Naive thymus-derived CD8-positive, alpha-beta T cell (primary cell): ENCODE measurements at places on chromosomes 4 and X. TPM values are rescaled to one million over a fixed set of nuclear protein-coding genes. Genes with fewer than 3 reads are reported as not detected.

DNA sequence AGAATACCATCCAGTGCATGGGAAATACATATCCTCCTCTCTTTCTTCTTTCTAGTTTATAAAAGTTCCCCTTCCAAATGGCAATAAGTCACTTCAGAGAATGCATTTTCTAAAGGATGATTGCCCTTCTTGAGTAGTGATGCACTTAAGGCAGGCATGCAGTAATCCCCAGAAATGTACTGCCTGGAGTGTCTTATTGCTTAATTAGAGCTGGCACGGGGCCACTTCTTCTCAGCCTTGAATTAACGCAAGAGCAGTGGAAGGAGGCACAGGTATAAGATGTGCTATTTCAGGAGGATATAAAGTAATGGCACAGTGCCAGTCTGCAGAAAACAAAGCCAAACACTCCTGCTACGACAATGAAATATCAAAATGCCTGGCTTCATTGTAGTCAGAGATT lies 371.4 kb upstream of the FAM241A start:
- no peaks in the 10 kb centered on the region for H3K27me3 ChIP-seq
- no peaks in the 10 kb centered on the region for H3K4me1 ChIP-seq
- H3K36me3 ChIP-seq = no peaks in the 10 kb centered on the region
- H3K27ac ChIP-seq = no peak overlapping the region
- DNase-seq = no peak
- H3K4me3 ChIP-seq = no peak overlapping the region

- H3K27ac ChIP-seq = no peak overlapping the region
- DNase-seq = no peak
- H3K27me3 ChIP-seq = no peaks in the 10 kb centered on the region
- H3K4me1 ChIP-seq = no peaks in the 10 kb centered on the region
These were observed 113.9 kb upstream of the EOLA2 start for GRCh38 chrX:150052226-150052625.

- no peak for DNase-seq
- no peaks in the 10 kb centered on the region for H3K27me3 ChIP-seq
- no peak overlapping the region for H3K27ac ChIP-seq
- H3K36me3 ChIP-seq = peaks cover 21% of the 10 kb centered on the region
- no peak overlapping the region for H3K4me3 ChIP-seq
These were observed 145.7 kb upstream of the NUDT6 start for GRCh38 chr4:123068081-123068480.

DNA sequence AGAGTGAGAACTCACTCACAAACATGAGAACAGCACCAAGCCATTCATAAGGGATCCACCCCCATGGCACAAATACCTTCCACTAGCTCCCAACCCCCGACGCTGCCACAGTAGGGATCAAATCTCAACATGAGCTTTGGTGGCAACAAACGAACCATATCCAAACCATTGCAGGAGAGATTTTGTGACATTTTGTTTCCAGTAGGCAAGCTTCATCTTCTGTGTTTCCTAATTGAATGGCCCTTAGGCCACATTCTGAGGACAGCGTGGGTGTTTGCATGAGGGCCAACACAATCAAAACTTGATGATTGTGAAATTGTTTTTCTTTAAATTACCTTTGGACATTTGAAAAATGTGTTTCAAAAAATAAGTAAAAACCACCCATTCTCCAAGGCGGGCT lies 102.6 kb upstream of the LNX1 start:
- H3K4me1 ChIP-seq = no peaks in the 10 kb centered on the region
- H3K4me3 ChIP-seq = no peak overlapping the region
- peaks cover 20% of the 10 kb centered on the region for H3K27me3 ChIP-seq

- no peak overlapping the region for H3K27ac ChIP-seq
- no peak overlapping the region for H3K4me3 ChIP-seq
- no peaks in the 10 kb centered on the region for H3K4me1 ChIP-seq
These were observed 40.1 kb upstream of the UGT2B7 start for GRCh38 chr4:69056150-69056549.

- no peaks in the 10 kb centered on the region for H3K4me1 ChIP-seq
- no peak overlapping the region for H3K4me3 ChIP-seq
- no peak overlapping the region for H3K27ac ChIP-seq
- no peaks in the 10 kb centered on the region for H3K36me3 ChIP-seq
These were observed 568 bp downstream of the MAGEC1 start for GRCh38 chrX:141904262-141904661.

DNA sequence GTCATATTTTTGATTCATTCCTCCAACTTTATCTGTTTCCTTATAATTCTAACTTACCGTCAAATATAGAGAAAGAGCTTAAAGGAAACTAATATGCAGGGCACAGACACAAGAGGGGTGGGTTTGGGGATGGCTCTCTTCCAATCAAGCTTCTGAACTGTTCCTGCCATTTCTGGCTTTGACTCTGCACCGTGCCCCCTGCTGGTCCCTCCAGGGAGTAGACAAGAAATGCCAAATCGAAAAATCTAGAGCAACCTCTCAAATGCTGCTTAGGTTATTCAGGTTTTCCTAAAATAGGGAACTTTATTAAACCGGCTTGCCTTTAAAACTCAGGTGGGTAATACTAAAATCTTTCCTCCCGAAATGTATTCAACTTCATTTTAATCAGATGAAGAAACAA lies 39.8 kb upstream of the VCX3A start:
- H3K4me1 ChIP-seq = no peaks in the 10 kb centered on the region
- no peaks in the 10 kb centered on the region for H3K27me3 ChIP-seq
- no peaks in the 10 kb centered on the region for H3K36me3 ChIP-seq
- no peak for DNase-seq
- no peak overlapping the region for H3K4me3 ChIP-seq
- no peak overlapping the region for H3K27ac ChIP-seq

GRCh38 chrX:24350217-24350616 lies 10.2 kb upstream of the SUPT20HL1 start:
- H3K4me1 ChIP-seq = no peaks in the 10 kb centered on the region
- H3K4me3 ChIP-seq = no peak overlapping the region
- H3K27me3 ChIP-seq = no peaks in the 10 kb centered on the region
- DNase-seq = no peak
- H3K36me3 ChIP-seq = no peaks in the 10 kb centered on the region
- H3K27ac ChIP-seq = no peak overlapping the region

DNA sequence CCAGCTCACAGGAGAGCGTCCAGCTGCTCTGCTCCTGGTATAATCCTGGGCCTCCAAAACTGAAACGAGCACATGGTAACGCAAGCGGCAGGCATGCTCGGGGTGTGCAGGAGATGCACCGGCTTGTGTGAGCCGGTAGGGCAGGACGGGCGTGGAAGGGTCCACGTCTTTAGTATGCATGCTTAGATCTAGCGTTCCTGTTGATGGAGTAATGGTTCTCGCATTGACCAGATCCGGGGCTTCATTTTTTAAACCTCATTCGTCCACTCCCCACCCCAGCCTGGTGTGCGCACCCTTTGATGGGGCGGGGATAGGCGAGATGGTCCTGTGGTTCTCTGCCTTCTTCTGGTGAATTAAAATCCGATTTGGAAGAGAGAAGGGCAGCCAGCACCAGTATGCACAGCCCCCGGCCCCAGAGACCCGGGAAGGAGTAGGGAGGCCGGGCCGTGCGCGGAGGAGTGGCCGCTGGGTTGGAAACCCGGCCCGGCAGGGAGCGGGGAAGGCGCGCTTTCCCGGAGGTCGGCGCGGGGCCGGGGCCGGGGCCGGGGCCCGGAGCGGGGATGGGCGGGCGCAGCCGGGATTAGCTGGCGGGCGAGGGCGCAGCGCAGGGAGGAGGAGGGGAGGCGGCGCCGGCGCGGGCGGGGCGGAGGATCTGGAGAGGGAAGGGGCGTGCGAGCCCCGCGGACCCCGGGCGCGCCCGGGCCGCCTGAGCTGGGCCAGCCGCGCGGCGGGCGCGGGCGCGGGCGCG lies 39.9 kb downstream of the FAM149A start:
- no peaks in the 10 kb centered on the region for H3K4me1 ChIP-seq
- H3K27ac ChIP-seq = no peak overlapping the region
- no peaks in the 10 kb centered on the region for H3K36me3 ChIP-seq
- H3K27me3 ChIP-seq = peaks cover 29% of the 10 kb centered on the region

GRCh38 chr4:183852910-183853547 lies 52.1 kb upstream of the STOX2 start:
- peaks cover 16% of the 10 kb centered on the region for H3K27me3 ChIP-seq
- H3K4me3 ChIP-seq = no peak overlapping the region
- no peak overlapping the region for H3K27ac ChIP-seq

- no peak overlapping the region for H3K27ac ChIP-seq
- H3K4me3 ChIP-seq = no peak overlapping the region
- DNase-seq = no peak
- no peaks in the 10 kb centered on the region for H3K36me3 ChIP-seq
These were observed 174.9 kb upstream of the SMARCAD1 start for GRCh38 chr4:94032754-94033153.

GRCh38 chr4:136103616-136104015 lies 1428.7 kb downstream of the PCDH18 start:
- no peak for DNase-seq
- no peaks in the 10 kb centered on the region for H3K4me1 ChIP-seq
- no peak overlapping the region for H3K27ac ChIP-seq
- no peaks in the 10 kb centered on the region for H3K36me3 ChIP-seq
- H3K27me3 ChIP-seq = no peaks in the 10 kb centered on the region
- H3K4me3 ChIP-seq = no peak overlapping the region

- H3K27me3 ChIP-seq = peaks cover 8% of the 10 kb centered on the region
- DNase-seq = no peak
- H3K4me3 ChIP-seq = no peak overlapping the region
- H3K36me3 ChIP-seq = peaks cover 13% of the 10 kb centered on the region
- H3K27ac ChIP-seq = no peak overlapping the region
These were observed 201.3 kb upstream of the CPEB2 start for GRCh38 chr4:14800977-14801376.

Gene CSN3
- polyA plus RNA-seq = not detected

Gene BOD1L1
- 5.8 TPM for polyA plus RNA-seq

Gene SEL1L3
- polyA plus RNA-seq = 35.1 TPM

Gene EPHA5
- not detected for polyA plus RNA-seq

Gene APEX2
- 20.4 TPM for polyA plus RNA-seq

Gene STK32B
- polyA plus RNA-seq = not detected
